ENCODE measurements at places on chromosomes 1 and 21. TPM values are rescaled to one million over a fixed set of nuclear protein-coding genes. Genes with fewer than 3 reads are reported as not detected.

Gene C1orf21
- 20.4 TPM for total RNA-seq

DNA sequence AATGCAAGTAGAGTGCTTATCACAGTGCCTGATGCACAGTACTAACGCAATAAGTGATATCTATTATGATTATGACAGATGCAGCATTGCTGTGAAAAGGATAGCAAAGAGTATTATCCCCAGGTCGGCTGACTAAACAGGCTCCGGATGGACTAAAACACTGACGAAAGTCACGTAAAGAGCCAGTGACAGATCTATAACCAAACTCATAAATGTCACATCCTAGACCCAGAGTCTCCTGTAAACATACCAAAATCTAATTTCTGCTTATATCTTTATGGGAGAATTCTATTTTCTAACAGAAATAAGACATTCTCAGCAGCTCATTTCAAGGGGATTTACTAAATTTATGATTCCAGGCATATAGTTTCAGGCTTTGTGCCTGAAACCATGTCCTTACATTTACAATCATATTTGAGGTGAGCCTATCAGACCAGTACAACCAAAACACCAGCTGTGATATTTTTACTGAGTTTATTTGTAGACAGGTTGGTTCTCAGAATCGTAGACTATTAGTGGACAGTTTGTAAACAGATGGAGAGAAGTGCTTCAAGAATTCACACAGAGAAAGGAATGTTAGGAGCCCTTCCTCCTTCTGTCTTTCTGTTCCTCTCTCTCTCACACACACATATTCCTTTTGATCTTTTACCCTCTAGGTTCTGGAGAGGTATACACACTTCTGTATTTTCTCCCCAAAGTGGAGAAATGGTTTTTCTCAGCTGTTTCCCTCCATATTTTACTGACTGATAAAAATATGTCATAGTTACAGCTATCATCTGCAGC, 52.4 kb upstream of the WDR26 start:
- DNase-seq, result no peak

- no peak for DNase-seq
Measured at GRCh38 chr1:230463326-230463725, 37.2 kb upstream of the PGBD5 start.

Gene SLC22A15
- 4.0 TPM for total RNA-seq

- DNase-seq, result no peak
Measured at GRCh38 chr21:33339918-33340317, 15.1 kb downstream of the IFNAR1 start.

DNA sequence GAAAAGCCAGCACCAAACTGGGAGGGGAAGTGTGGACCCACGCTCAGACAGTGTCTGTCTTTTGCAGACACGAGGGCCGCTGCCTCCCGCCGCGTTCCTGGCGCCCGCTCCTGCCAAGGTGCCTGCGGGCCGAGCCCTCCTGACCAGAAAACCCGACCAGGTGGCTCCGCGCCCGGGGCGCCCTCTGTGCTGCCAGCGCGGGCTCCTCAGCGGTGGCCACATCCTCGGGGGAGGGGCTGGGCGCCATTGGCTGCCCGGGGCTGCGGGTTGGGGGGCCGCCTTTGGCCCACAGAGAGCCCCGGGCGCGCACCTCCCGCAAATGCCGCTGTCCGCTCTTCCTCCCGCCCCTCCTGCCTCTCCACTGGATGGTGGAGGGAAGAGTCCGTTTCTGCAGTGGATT, 22.4 kb upstream of the TRNAU1AP start:
- DNase-seq, result no peak

DNA sequence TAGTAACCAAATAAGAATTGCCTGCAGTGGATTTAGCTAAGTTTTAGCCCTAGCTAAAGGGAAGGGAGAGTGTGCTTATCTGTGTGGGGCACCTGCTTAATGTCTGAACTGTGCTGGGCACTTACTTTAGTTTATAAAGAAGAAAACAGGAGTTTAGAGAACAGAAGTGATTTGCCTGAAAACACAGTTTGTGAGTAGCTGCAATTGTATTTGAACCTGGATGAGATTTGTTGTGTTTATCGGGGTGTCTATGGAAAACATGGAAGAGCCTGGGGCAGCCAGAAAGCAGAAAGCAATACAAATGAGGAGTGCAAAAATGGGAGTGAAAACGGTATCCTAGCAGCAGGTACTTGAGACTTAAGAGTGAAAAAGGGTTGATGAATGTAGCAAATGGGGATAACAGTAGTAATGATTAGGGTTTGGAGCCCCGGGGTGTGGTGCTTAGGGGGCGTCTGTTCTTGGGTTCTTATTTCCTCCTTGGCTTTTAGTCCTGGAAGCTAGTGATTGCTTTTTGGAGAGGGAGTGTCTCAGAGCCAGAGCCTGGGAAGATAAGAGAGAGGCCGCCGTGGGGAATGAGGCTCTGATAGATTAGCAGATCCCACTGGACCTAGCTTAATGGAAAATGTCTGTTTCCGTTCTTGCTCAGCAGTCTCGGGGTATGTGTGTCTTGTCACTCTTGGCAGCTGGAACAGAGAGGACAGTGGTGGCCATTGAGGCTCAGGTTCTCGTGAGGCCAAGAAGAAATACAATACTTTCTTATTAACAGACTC, 5.6 kb downstream of the PRCC start:
- no peak for DNase-seq

Gene PI4KB
- 39.9 TPM for total RNA-seq

GRCh38 chr21:34129901-34130715, 56.7 kb downstream of the MRPS6 start:
- no peak for DNase-seq

DNA sequence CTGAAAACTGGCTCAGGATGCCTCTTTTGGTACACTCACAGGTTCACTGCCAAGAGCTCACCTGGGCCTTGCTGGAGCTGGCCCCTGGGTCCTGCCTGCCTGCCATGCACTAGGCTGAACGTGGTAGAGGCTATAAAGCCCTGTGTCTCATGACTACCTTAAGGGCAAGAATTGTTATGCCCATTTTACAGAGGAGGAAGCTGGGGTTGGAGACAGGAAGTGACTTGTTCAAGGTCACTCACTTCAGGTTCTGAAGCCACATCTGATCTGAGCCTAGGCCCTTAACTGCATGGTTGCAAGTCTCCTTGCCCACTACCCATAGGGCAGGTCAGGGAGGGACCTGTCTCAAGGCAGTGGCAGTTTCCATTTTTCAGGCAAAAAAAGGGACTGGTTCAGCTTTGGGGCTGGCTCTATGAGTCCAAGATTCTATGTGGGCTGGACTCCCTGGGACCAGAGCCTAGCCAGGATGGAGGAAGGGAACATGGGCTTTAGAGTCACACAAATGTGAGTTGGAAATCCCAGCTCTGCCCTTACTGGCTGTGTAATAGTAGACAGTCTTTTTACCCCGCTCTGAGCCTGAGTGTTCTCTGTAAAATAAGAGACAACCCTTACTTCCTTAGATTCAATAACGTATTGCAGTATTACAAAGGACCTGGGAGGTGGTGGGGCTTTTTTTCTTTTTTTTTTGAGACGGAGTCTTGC, 7.8 kb downstream of the STK40 start:
- DNase-seq, result no peak

GRCh38 chr1:214953901-214954616, 128.5 kb upstream of the KCNK2 start:
- no peak for DNase-seq

DNA sequence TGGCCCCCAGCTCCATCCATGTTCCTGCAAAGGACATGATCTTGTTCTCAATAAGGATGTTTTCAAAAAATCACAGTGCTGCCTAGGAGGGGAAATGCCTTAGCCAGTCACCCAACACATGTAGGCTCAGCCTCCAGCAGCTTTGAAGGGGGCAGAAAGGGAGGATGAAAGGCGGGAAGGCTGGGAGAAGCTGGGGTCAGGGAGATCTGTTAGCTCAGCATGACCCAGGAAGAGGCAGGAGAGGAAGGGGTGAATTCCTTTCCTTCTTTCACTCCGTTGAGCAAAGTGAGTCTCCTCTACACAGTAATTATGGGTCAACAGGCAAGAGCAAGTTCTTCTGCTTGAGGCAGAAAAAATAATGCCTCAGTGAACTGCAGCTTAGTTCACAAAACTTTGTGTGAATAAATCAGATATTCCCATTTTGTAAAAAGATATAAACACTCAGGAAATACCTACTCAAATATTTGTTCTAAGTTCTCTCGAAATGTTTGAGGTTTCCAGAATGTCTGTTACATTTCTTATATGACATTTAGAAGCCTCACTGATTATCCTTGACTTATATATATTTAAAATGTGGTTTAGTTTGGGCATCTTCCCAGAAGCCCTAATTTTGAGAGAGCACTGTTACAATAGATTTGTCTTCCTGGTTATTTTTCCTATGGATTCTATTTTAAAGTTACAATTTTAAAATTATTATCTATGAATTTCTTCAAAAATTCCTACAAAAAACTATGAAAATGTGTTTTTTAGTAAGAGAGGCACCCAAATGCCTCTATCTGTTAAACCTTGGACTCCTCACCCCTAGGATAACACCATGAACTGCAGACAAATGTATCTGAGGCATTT, 116.8 kb downstream of the KCNJ6 start:
- no peak for DNase-seq

GRCh38 chr1:176949033-176949662, 215.4 kb downstream of the ASTN1 start:
- DNase-seq, result no peak

DNA sequence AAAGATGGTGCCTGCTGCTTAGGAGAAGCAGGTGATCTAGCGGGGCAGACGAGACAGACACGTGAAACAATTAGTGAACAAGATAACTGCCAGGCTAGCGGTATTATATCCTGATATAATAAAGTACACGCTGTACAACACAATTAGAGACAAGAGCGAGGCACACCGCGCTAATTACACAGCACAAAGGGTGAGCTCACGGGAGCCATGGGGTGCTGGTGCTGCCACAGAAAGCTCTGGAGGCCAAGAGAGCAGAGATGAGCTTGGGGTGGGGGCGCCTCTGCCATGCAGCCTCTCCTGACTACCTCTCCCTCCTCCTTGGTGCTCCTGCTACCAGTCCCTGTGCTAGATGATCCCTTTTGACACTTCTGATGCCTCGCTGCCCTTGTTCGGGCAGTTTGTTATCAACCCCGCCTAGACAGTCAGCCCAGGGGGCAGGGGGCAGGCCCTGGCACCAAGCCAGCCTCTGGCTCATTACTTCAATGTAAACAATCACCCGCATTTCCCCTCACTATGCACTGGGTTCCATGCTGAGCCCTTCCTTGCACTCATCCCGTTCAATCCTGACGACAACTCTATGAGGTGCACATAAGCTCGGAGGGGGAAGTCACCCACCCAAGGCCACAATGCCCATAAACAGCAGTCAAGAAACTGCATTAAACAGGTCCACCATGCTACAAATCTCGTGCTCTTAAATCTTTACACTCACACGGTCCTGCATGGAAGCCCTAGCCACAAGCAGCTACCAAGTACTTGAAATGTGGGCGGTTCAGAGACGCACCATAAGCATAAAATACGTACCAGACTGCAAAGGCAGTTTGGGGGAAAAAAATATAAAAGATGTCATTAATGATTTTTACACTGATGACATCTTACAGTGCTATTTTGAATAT, 103.0 kb downstream of the SSBP3 start:
- no peak for DNase-seq

GRCh38 chr1:180881806-180882509, 30.7 kb upstream of the KIAA1614 start:
- no peak for DNase-seq

Gene LINGO4
- total RNA-seq, result 0.10 TPM

- no peak for DNase-seq
Measured at GRCh38 chr1:182127656-182128055, 66.1 kb upstream of the ZNF648 start.

GRCh38 chr1:52674497-52675384, 23.4 kb downstream of the COA7 start:
- no peak for DNase-seq

Gene TPTE
- total RNA-seq, result not detected

- DNase-seq, result no peak
Measured at GRCh38 chr1:172431721-172432192, 11.3 kb downstream of the C1orf105 start.

DNA sequence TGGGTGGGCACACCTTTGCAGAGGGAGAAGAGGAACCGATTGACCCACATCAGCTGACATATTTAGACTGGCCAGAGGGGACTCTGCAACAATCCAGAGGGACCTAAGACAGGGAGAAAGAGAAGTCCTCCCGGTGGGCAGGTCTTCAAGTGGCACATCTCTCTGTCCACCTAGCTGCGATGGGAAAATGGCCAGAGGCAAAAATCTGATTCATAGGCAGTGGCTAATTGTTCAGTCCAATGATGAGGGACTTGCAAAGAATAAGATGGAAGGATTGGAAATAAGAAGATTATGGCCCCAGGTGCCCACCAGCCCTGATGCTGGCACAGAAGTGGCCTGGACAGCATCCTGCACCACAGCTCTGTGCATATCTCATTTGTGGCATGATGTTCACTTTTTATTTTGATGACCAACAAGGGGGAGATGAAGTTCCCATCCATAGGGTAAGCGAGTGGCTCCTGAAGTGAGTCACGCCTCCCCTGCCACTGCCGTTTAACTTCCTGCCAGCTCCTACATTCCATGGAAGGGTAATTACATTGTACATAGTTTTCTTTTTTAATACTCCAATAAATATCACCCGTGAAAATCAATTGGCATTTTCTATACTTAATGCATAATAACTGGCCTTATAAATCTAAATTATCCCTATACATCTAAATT, 659.6 kb downstream of the MATN1 start:
- DNase-seq, result no peak

Gene TGFBR3
- 125 TPM for total RNA-seq

Gene RIPK4
- 12.5 TPM for total RNA-seq

Gene AADACL3
- 6.1 TPM for total RNA-seq

DNA sequence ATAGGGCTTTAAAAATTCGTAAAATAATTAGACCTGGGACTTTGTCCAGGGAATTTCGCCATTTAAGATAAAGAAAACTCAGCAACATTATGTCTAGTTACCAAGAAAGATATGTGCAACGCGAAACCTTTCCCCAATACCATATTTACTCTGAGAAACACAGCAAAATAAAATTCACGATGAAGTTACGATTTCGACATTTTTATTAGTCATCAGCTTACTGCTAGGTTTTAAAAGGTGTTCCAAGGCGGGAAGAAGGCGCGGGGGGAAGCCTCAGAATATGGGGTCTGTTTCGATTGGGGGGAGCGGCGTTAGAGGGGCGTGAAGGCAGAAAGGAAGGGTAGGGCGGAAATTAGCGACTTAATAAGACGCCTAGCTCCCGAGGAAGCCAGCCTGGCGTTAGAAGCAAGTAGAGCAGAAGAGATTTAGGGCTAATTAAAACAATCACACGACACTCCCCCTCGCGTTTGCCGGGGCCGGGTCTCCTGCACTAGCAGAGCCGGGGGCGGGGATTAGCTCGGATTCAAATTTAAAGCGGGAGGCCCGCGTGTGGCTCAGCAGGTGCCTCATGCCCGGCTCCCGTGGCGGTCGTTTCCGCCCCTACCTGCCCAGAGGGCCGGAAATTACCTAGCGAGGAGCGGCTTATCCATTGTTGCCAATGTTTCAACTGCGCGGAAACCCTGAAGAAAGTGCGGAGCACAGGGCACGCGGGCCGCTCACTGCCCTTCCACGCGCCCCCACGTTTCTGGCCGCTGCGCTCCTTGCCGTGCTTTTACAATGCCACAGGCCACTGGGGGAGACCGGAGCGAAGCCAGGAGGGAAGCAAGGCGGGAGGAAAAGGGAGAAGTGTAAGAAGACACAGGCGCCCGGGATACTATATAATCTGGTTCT, 795 bp upstream of the POU2F1 start:
- DNase-seq, result peak; percentile 72
